ENCODE measurements at places on chromosomes 16 and 17.

- H3K36me3 ChIP-seq: no peaks in the 10 kb centered on the region
- no peak overlapping the region for H3K27ac ChIP-seq
- H3K4me3 ChIP-seq: no peak overlapping the region
- peaks cover 4% of the 10 kb centered on the region for H3K4me1 ChIP-seq
- H3K27me3 ChIP-seq: no peaks in the 10 kb centered on the region
Observed at GRCh38 chr16:89484923-89485679, 5.3 kb downstream of the ANKRD11 start.

- H3K27ac ChIP-seq: no peak overlapping the region
- no peaks in the 10 kb centered on the region for H3K27me3 ChIP-seq
- no peaks in the 10 kb centered on the region for H3K4me1 ChIP-seq
- no peaks in the 10 kb centered on the region for H3K36me3 ChIP-seq
Observed at GRCh38 chr17:74697515-74697914, 15.2 kb downstream of the CD300LF start.

GRCh38 chr17:18217412-18218015 is 7.9 kb upstream of the LLGL1 start:
- H3K27me3 ChIP-seq: no peaks in the 10 kb centered on the region
- no peak overlapping the region for H3K4me3 ChIP-seq
- no peak overlapping the region for H3K27ac ChIP-seq
- no peaks in the 10 kb centered on the region for H3K36me3 ChIP-seq

DNA sequence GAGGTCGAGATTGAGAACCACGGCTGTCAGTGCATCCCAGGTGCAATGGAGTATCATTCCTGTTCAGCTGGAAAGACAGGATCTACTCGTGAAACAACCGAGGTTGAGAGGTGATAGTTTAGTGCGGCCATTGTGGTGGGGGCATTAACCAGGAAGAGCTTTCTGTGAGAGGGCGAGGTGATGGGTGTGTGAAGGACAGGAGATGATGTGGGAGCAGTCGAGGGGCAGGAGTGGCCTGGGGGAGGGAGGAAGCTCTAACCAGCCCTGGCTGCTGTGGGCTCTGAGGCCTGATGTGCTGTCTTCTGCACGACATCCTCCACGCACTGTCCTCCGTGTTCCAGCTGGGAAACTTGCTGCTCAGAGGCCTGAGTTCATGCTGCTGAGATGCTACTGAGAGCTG is 22.0 kb downstream of the GOSR2 start:
- H3K4me1 ChIP-seq: peaks cover 38% of the 10 kb centered on the region
- H3K36me3 ChIP-seq: peaks cover 18% of the 10 kb centered on the region
- H3K4me3 ChIP-seq: no peak overlapping the region
- H3K27ac ChIP-seq: peak overlapping the region; percentile 9
- peak; percentile 61 for DNase-seq
- no peaks in the 10 kb centered on the region for H3K27me3 ChIP-seq

- no peaks in the 10 kb centered on the region for H3K36me3 ChIP-seq
- H3K4me3 ChIP-seq: peak within 1 kb of the TSS; percentile 92
- H3K4me1 ChIP-seq: peaks cover 4% of the 10 kb centered on the region
- DNase-seq: peak; percentile 81
- peak within 1 kb of the TSS; percentile 49 for H3K27ac ChIP-seq
- no peaks in the 10 kb centered on the region for H3K27me3 ChIP-seq
Observed at GRCh38 chr17:44708401-44709263, at the start of gene DBF4B. DBF4B (plus strand) TSS chr17:44708665; CDS start chr17:44708821, 156 bp downstream.

DNA sequence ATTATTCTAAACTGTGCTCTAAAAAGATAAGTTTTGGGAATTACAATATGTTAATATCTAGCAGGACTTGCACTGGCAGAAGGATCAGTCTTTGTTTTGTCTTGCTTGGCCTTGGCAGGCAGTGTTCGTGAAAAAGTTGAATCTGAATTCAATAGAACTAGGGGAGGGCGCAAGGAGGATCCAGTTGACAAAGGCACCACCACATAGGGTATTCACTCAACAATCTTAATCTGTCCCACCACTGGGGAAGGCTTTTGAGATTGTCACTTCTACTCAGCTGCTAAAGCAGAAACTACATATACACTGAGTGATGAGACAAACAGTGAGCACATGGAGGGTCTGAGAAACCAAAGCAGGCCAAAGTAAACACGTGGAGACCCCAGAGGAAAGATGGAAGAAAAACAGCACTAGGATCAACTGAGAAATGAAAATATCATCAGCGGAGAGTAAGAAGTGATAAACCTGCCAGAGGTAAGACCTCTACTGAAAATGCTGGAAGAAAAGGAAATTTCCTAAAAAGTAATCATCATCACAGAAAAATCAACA is 2.4 kb downstream of the AMFR start:
- no peak for DNase-seq
- H3K4me3 ChIP-seq: no peak overlapping the region
- no peaks in the 10 kb centered on the region for H3K36me3 ChIP-seq
- H3K27me3 ChIP-seq: no peaks in the 10 kb centered on the region
- H3K4me1 ChIP-seq: no peaks in the 10 kb centered on the region
- no peak overlapping the region for H3K27ac ChIP-seq

GRCh38 chr16:63921737-63922295 is 1200.0 kb downstream of the CDH11 start:
- H3K36me3 ChIP-seq: no peaks in the 10 kb centered on the region
- no peaks in the 10 kb centered on the region for H3K27me3 ChIP-seq
- DNase-seq: no peak
- H3K4me1 ChIP-seq: no peaks in the 10 kb centered on the region
- no peak overlapping the region for H3K27ac ChIP-seq

DNA sequence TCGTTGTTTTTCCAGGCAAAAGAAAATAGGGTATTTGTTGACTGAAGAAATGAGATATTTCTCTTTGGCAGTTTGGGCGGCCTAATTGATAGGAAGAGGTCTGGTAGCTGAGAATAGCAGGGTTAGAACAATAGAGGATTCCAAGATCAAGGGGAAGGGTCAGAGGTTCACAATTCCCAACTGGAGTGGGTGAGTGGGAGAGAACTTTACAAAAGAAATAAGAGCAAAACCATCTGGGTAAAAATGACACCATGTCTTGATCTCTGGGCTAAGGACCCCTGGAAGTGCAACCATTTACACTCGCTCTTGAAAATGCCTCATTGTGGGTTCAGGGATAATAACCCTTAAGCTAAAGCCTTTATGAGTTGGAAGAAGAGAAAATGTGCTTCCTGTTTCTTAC is 180.5 kb downstream of the CDH13 start:
- H3K27me3 ChIP-seq: no peaks in the 10 kb centered on the region
- no peak overlapping the region for H3K27ac ChIP-seq
- DNase-seq: no peak
- H3K4me3 ChIP-seq: no peak overlapping the region
- H3K36me3 ChIP-seq: no peaks in the 10 kb centered on the region

GRCh38 chr17:1800712-1801111 is 29.0 kb downstream of the SMYD4 start:
- no peak for DNase-seq
- H3K27ac ChIP-seq: no peak overlapping the region
- H3K4me3 ChIP-seq: no peak overlapping the region
- peaks cover 20% of the 10 kb centered on the region for H3K36me3 ChIP-seq
- no peaks in the 10 kb centered on the region for H3K27me3 ChIP-seq

DNA sequence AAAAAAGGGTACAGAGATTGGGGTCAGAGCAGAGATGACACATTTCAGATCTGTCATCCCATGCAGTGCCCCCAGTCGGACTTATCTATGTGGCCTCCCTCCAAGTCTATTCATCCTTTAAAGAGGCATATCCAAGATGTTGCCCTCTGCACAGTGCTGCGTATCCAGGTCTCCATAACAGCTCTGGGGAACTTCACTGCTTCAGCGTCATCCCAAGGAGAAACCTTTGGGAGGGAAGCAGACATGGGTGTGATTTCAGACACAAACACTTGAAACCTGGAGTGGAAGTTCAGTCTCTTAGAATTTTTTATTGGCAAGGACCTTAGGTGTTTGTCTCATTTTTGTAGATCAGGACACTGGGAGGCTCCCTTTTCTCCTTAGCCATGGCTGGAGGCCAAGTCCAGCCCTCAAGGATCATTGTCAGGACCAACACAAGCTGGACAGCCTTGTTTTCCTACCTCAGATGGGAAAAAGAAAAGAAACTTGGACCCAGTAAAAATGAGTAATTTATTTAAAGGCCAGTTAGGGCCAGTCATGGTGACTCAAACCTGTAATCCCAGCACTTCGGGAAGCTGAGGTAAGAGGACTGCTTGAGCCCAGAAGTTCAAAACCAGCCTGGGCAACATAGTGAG is 23.9 kb upstream of the NLK start:
- no peak for DNase-seq
- H3K27me3 ChIP-seq: no peaks in the 10 kb centered on the region
- no peaks in the 10 kb centered on the region for H3K4me1 ChIP-seq
- H3K36me3 ChIP-seq: no peaks in the 10 kb centered on the region
- H3K27ac ChIP-seq: no peak overlapping the region

DNA sequence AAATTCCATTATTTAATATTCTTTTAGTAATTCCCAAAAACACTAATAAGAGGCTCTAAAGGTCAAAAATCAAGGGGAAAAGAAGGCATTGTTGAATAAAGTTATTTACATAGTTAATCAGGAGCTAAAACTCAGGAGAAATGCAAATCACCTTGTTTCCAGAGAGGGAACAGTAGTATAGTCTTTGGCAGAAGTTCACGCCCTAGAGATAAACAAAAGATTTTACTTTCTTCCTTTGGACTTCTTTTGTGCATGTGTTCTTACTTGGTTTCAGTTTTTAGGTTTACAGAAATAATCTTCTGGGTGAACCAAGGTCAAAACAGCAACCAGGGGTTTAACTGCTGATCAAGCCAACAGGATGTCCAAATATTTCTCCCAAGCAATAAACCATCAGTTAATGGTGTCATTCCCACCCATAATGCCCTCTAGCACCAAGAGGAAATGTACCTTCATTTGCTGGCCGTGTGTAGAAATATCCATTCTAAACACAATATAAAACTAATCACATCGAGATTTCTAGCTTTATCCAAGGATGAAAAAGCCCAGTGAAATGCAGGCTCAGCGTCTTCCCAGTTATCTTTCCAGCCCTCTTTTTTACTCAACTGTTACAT is 518.8 kb upstream of the SOX9 start:
- DNase-seq: no peak
- no peaks in the 10 kb centered on the region for H3K4me1 ChIP-seq
- H3K27me3 ChIP-seq: no peaks in the 10 kb centered on the region
- H3K4me3 ChIP-seq: no peak overlapping the region
- no peaks in the 10 kb centered on the region for H3K36me3 ChIP-seq

DNA sequence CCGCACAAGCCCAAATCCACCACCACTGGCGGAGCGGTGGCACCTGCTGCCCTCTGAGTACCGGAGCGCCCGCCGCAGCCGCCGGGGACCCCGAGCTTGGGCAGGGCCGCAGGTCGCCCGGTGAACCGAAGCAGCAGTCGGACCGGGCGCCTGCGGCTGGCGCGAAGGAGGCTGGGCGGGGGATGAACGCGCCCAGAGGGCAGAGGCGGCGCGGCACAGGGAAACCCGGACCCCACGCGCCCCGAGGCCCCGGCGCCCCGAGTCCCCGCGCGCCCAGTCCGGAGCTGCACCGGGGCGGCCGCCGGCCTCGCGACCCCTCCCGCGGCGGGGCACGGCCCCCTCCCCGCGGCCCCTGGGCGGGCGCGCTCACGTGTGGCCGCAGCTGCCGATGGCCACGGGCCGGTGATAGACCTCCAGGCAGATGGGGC is 393 bp downstream of the RNF166 start:
- H3K27me3 ChIP-seq: no peaks in the 10 kb centered on the region
- H3K4me1 ChIP-seq: peaks cover 4% of the 10 kb centered on the region
- peaks cover 12% of the 10 kb centered on the region for H3K36me3 ChIP-seq
- DNase-seq: no peak
- H3K4me3 ChIP-seq: peak overlapping the region; percentile 89

DNA sequence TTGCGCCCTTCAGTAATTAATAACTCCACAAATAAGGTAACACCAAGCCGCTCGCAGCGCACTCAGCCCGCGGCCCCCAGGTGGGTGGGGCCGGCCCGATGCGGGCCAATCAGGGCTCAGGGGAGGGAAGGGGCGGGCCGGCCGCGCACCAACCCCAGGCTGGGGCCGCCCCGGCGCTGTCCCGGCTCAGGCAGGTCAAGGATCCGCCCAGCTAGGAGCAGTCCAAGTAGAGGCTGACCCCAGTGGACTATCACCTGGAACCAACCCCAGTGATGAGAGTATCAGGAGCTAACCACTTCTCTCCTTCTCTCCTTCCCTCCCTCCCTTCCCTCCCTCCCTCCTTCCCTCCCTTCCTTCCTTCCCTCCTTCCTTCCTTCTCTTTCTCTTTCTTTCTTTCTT is 110.8 kb downstream of the C16orf78 start:
- no peak overlapping the region for H3K4me3 ChIP-seq
- peak; percentile 49 for DNase-seq
- no peaks in the 10 kb centered on the region for H3K4me1 ChIP-seq
- no peak overlapping the region for H3K27ac ChIP-seq

- DNase-seq: no peak
- H3K27me3 ChIP-seq: no peaks in the 10 kb centered on the region
- H3K4me1 ChIP-seq: no peaks in the 10 kb centered on the region
- H3K4me3 ChIP-seq: no peak overlapping the region
- H3K27ac ChIP-seq: no peak overlapping the region
Observed at GRCh38 chr16:53449816-53450517, 15.7 kb downstream of the RBL2 start.

DNA sequence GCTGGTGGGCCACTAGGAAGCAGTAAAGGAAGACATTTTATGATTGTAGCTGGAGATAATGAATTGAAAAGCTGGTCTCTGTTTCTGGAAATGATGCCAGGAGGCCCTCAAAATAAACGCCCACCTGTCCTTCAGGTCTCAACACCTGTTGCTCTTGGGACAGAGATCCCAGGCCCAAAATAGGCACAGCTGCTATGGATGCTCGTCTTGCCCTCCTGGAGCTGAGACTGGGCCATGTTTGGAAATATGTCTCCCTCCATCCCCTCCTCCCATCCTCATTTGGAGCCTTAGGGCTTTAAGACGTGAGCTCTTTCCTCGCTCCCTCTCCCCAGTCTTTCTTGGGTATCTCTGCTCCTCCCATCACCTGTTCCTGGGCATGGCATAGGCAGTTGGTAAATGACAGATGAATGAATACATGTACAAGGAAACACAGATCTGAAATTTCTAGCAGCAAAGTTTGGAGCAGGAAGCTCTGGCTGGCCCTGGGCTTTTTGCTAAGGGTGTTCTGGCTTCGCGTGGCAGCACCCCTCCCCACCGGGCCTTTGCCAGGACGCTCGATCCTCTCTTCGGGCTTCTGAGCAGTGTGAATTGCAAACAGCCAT is 33.3 kb downstream of the MYH3 start:
- no peaks in the 10 kb centered on the region for H3K4me1 ChIP-seq
- no peaks in the 10 kb centered on the region for H3K27me3 ChIP-seq
- no peak overlapping the region for H3K4me3 ChIP-seq
- no peaks in the 10 kb centered on the region for H3K36me3 ChIP-seq
- DNase-seq: no peak

DNA sequence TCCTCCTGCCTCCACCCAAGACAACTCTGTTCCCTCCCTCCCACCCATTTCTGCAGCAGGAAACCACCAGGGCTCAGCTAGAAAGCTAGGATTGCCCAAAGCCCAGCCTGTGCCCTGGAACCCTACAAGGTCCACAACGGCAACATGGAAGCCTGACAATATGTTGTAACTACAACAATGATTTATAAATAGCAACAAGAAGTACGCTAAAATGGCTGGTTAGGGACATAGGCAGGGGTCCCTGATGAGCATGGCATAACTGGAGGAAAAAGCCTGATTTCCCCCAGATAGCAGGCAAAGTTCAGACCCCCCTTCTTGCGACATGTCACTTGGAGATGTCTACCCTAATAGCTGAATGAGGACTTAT is 6.6 kb downstream of the ST3GAL2 start:
- H3K36me3 ChIP-seq: peaks cover 10% of the 10 kb centered on the region
- H3K27me3 ChIP-seq: no peaks in the 10 kb centered on the region
- H3K4me3 ChIP-seq: no peak overlapping the region
- H3K4me1 ChIP-seq: peaks cover 54% of the 10 kb centered on the region
- no peak overlapping the region for H3K27ac ChIP-seq
